Panc1 (cell line): ENCODE measurements at places on chromosomes 1 and 21.

DNA sequence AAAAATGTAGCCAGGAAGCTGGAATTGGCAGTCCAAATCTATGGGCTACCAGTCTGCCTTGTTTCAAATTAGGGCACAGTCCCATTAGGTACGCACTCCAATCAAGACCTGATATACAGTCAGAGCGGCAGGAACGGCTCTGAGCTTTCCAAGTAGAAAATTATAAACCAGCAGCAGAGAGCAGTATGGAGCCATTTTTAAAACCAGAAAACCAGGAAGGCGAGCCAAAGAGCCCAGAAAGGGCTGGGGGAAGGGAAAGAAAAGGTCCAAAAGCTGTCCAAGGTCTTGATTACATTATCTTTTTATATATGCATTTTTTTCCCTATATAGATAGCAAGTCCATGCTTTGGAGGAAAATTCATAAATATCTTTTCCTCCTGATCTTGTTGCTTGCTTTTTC lies 719.0 kb downstream of the RWDD3 start:
- no peak for DNase-seq

GRCh38 chr1:25560001-25560400 lies 16.6 kb downstream of the LDLRAP1 start:
- DNase-seq: no peak

- no peak for DNase-seq
These were observed 99.8 kb downstream of the KIF14 start for GRCh38 chr1:200520735-200521134.

GRCh38 chr1:8023287-8023994 lies 2.7 kb downstream of the ERRFI1 start:
- DNase-seq: no peak

GRCh38 chr1:231201375-231201978 lies 39.5 kb upstream of the GNPAT start:
- no peak for DNase-seq
